ENCODE measurements at places on chromosomes 2 and 18.
A peak's percentile ranks its signal among the peaks of the same experiment; 100 is the strongest.

DNA sequence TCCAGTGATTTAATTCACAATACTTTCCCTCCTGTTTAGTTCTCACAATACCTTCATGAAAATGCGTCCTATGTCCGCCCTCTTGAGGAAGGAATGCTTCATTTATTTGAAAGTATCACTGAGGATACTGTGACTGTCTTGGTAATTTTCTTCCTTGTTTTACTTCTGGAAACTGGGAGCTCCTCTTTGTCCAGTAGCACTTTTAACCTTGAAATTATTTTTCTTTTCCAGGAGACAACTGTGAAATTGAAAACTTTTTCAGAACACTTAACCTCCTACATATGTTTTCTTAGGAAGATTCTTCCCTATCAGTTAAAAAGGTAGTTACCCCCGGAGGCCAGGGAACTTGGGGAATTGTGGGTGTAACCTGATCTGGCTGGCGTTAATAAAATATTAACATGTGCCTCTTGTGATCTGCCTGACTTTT, 58.9 kb upstream of the STON1 start:
- no peak for DNase-seq

- DNase-seq: no peak
These were observed 533.4 kb upstream of the ID2 start for GRCh38 chr2:8148260-8149006.

- no peak for DNase-seq
These were observed 36.8 kb downstream of the DHRS9 start for GRCh38 chr2:169106134-169106533.

DNA sequence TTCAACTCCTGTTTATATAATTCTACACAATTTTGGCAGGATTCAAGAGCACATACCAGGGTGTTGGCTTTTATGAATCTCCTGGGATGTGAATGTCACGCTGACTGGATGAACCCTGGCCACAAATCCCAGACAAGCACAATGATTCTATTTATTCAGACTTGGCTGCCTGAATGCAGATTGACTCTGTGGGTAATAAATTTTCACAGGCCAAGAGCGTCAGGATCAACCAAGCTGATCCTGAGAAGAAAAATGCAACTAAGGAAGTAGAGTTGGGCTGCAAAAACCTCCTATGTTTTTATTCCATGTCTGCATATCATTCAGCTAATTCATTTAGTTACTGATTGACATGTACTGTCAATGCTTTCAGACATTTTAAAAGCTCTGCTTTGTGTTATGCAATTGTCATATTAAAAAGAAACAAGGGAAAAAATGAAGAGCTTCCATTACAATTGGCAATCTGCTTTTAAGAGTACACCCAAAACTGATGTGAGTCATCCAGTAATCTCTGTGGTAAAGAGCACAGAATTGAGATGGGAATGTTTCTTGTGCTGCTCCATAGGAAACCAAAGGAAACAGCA, 173.0 kb upstream of the REV1 start:
- DNase-seq: no peak

DNA sequence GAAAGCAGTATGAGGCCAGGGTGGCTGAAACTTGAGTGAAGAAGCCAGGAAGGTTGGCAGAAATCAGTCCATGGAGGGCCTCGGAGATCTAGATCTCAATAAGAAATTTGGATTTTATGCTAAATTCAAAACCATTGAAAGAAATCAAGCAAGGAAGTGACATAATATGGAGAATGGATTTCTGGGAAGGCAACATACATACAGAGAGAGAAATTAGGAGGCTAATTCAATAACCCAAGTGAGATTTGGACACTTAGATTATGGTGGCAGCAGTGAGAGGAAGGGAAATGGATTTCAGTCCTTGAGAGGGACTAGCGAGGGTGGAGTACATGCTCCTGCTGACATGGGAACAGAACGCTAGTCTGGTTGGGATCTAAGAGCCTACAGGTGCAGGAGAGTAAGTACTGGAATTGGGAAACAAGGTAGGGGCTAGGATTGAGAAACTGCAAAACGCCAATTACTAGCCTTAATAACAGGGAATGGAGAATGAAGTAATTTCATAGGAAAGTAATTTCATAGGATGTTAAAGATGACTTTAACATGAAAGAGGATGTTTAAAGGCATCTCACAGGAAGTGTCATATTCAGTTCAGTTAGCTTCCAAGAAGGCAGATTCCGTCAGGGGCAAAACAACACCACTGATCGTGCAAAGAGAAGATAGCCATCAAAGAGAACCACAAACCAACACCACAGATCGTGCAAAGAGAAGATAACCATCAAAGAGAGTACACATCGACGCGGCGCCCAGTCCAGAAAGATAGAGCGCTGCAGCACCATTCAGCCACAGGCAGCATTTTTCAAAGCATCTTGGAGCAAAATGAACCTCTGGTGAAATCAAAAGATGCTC, 27.2 kb downstream of the CDKL4 start:
- peak; percentile 98 for DNase-seq

- no peak for DNase-seq
These were observed 27.6 kb upstream of the CDC42EP3 start for GRCh38 chr2:37698931-37699481.

- DNase-seq: no peak
These were observed 442.6 kb downstream of the CMPK2 start for GRCh38 chr2:6423157-6423556.

DNA sequence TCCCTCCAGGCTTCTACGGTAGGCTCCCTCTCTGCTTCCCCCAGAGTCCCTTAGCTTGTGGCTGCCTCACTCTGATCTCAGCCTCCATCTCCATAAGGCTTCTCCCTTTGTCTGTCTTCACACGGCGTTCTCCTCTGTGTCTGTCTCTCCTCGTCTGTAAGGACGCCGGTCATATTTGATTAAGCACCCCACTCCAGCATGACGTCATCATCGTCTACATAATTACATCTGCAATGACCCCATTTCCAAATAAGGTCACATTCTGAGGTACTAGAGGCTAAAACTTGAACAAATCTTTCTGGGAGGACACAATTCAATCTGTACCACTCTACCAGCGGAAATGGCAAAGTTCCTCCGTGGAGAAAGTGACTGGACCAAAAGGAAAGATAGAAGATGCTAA, 8.3 kb upstream of the COL6A3 start:
- no peak for DNase-seq

DNA sequence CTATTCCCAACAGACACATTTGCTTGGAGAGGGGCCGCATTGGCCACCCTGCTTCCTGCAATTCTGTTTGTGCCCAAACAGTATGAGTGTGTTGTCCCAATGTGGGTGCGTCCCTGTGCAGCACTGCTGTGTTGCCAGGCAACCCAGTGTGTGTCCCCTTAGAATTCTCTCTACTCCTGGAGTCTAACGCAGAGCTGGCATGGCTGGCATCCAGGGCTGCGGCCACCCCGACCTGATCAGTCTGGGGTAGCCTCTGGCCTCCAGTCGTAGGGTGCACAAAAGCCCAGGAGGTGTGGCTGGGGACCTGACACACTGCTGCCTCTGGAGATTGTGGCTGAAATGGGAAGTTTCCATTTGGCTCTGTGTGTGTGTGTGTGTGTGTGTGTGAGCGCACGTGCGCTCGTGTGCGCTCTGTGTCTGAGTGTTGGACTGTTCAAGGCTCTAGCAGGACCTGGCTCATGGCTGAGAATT, 48.0 kb downstream of the TEX44 start:
- DNase-seq: no peak

- DNase-seq: no peak
These were observed 1.8 kb upstream of the ABI2 start for GRCh38 chr2:203326356-203326755.

GRCh38 chr2:238938003-238938400, 90.1 kb downstream of the TWIST2 start:
- DNase-seq: no peak

DNA sequence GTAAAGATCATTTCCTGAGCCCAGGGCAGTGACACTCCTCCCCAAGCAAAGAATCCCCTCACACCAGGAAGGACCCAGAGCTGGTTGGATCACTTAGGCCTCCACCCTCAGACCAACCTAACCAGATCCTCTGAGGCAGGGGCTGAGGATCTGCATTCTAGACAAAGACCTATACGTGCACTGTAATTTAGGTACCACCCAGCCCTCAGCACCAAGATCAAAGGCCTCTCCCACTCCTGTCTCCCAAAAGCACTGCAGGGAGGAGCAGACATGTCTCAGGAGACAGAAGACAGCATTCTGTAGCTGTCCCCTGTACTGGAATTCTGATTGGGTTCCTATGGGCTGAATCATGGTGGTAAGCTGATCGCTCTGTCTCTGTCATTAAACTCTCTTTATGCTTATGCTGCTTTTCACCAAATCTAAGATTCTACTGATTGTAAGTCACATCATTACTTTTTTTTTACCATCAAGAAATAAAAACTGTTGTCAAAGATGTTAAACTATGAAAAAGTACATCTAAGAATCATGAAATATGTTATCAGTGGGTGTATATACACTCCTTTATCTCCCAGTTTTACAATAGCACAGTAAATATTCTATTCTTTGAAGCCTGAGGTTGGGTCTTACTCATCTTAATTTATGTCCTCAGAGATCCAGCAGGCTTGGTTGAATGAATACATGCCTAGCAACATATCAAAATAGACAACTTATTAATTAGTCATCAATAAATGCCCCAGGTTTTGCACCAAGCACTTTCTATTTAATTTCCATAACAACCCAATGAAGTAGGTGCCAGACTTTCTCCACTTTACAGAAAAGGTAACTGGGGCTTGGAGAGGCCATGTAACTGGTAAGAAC, 28.3 kb downstream of the MCFD2 start:
- no peak for DNase-seq

GRCh38 chr18:25630682-25631081, 278.7 kb upstream of the ZNF521 start:
- DNase-seq: no peak

- DNase-seq: no peak
These were observed 584.6 kb downstream of the CNTNAP5 start for GRCh38 chr2:124609667-124610066.

- DNase-seq: no peak
These were observed 824 bp upstream of the ABHD1 start for GRCh38 chr2:27122791-27123190.

GRCh38 chr2:167142554-167142953, 254.3 kb downstream of the XIRP2 start:
- no peak for DNase-seq

- no peak for DNase-seq
These were observed 150.7 kb upstream of the TPO start for GRCh38 chr2:1262609-1263008.

DNA sequence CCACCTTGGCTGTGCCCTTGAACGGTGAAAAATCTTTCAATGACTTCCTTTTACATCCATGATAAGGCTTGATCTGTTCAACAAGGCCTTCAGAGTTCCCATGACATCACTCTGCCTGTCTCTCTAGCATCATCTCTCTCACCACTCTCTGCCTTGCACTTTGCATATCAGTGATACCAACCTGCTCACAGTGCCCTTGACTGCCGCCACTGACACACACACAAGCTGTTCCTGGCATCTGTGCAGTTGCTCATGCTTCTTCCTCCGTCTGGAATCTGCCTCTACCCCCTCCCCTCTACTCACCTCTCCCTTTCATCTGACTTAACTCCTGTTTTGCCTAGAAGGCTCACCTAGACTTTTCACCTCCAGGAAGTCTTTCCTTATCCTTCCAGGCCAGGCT, 79.1 kb upstream of the SEC11C start:
- DNase-seq: no peak

- DNase-seq: no peak
These were observed 360.2 kb downstream of the FSIP2 start for GRCh38 chr2:186098821-186099220.

- no peak for DNase-seq
These were observed at the start of gene CSRNP3 for GRCh38 chr2:165469417-165469816. TSS of gene CSRNP3 (plus strand) at chr2:165469698. CDS start at chr2:165595066, 125,368 bp downstream.

DNA sequence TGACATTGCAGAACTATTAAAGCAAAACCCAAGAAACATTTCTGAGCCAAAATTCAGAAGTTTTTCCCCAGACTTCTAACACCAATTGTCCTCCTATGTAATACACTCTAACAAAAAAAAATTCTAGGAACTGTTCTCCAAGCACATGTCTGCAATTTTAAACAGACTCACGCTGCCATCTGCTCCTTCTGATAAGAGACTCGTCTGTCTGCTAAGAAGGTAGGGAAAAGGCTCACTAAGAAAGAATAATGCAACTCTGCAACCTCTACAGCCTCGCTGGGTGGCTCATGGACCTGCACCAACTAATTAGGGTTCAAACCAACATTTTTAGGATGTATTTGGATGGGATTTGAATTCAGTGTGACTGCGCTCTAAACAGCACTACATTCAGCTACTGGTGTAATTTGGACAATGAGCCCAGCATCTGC, 366.5 kb downstream of the DSC3 start:
- no peak for DNase-seq

GRCh38 chr2:49129034-49129433, 25.3 kb downstream of the FSHR start:
- DNase-seq: no peak

- no peak for DNase-seq
These were observed 51.8 kb downstream of the SH3RF3 start for GRCh38 chr2:109180786-109181185.

DNA sequence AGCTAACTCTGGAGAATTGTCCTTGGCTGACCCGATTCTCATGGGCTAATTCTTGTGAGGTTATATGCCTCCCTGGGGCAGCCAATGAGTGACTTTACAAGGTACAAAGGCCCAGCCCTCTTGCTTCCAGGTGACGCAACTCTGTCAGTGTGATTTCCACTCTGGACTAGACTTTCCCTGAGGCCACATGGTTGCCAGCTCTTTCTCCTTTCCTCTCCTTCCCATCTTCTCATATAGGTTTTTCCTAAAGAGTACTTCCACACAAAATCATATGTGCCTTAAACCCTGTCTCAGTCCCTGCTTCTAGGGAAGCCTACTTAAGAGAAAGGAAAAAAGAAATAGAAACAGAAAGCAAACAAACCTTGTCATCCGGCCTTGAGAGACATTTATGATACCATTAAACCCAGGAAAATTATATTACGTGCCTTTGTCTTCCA, 226.2 kb upstream of the ZSWIM2 start:
- no peak for DNase-seq

DNA sequence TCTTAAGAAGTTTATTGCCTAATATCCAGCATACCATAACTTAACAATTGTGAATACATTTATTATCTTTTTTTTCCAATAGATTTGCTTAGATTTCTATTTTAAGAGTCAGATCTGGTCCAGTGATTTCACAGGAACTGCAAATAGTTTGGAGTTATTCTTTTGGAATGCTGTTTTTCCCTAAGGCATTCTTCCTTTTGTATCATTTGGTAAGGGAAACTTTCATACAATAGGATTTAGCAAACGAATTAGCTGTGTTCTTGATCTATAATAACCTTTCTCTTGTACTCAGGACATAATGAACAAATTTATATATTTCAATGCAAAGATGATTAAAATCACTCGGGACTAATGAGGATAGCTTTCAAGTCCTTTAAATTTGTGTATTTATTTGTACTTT, 201.6 kb downstream of the ERBB4 start:
- DNase-seq: no peak

GRCh38 chr2:220512419-220512818, 885.0 kb downstream of the SLC4A3 start:
- DNase-seq: no peak

- DNase-seq: no peak
These were observed 10.3 kb upstream of the PDK1 start for GRCh38 chr2:172545408-172546075.

DNA sequence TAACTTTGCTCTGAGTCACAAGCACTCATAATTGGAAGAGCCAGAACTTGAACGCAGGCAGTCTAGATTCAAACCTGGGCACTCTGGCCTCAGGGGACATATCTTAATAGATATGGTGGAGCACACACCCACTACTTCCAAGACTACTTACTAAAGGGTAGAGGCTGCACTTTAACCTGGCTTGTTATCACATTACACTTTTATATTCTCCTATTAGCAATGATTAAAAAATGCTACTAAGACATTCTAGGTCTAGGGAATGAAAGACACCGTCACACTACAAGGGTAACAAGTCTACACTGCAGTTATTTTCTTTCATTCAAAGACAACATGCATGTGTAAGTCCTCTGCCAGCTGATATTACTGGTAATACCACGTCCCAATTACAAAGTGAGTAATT, 258.8 kb downstream of the ZNF521 start:
- DNase-seq: no peak
